ENCODE measurements at places on chromosomes 5 and 9.

GRCh38 chr9:137195525-137196220 lies 4.9 kb downstream of the TPRN start:
- DNase-seq = no peak

DNA sequence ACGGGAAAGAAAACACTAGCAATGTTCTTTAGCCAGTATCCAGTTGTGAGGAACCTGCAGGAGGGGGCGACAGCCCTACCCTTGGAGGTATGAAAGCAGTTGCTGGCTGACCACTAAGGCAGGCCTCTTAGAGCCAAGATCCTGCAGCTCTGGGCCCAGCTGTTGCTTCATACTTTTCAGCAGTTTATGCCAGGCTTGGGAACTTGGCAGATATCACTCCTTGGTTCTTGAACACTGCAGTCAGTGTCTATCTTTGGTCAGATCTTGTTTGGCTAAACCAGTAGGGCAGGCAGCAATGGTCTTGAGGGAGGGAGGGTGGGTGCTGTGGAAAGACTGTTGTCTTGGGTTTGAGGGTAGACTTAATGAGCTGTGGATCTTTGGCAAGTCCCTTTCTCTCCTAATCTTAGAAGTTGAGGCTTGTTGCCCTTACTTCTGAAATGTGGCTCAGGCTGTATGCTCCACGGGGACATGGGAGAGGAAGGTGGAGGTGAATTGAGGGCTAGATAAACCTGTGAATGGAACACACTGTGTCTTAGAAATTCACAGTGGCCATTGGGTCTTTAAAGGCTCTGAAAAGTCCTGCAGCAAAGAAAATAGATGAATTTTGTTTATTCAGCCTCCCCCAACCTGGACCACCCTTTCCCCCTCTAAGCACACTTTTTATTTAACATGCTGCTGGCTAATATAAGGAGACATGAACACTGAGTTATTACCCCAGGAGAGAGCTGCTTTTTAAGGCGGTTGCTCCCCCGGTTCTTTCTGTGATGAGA lies 37.5 kb downstream of the ZNF618 start:
- DNase-seq = no peak

GRCh38 chr5:31047007-31047406 lies 146.5 kb upstream of the CDH6 start:
- no peak for DNase-seq

- no peak for DNase-seq
Observed at GRCh38 chr5:158921441-158922262, 178.1 kb downstream of the EBF1 start.

DNA sequence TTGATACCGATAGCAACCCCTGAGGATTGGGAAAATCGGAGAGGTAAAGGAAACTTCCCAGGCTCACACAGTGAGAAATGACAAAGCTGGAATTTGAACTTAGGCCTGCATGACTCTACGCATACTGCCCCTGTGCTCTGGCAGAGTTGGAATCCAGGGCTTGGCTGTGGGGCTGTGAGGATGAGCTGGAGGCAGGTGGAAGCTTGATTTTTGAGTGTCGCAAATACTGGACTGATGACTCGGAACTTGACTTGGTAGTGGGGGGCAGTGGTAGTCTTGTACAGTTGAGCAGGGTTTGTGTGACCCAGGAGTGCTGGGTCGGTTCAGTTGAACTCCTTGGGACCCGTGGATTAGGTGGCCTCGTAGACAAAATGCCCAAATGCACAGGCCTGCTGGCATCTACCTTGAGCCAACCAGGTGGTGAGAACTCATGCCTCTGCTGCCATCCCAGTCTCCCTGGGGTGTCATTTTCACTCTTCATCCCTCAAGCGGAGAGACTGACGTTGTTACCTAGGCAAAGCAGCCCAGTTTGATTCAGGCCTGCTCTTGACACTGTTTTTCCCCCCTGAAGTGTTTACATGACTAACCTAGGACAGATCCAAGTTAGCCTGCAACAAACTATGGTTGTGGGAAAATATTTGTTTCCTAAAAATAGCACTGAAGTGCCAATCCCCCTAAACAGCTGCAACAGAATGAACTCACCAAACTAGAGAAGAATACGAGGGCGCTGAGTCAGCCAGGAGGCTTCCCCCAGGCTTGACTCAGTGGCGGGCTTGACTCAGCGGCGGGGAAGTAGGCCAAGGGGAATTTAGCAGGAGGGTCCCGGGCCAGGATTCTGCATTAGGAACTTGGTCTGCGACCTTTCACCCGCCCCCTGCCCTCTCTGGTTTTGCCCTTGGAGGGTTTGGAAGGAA lies 45.7 kb upstream of the ORM1 start:
- DNase-seq = no peak

DNA sequence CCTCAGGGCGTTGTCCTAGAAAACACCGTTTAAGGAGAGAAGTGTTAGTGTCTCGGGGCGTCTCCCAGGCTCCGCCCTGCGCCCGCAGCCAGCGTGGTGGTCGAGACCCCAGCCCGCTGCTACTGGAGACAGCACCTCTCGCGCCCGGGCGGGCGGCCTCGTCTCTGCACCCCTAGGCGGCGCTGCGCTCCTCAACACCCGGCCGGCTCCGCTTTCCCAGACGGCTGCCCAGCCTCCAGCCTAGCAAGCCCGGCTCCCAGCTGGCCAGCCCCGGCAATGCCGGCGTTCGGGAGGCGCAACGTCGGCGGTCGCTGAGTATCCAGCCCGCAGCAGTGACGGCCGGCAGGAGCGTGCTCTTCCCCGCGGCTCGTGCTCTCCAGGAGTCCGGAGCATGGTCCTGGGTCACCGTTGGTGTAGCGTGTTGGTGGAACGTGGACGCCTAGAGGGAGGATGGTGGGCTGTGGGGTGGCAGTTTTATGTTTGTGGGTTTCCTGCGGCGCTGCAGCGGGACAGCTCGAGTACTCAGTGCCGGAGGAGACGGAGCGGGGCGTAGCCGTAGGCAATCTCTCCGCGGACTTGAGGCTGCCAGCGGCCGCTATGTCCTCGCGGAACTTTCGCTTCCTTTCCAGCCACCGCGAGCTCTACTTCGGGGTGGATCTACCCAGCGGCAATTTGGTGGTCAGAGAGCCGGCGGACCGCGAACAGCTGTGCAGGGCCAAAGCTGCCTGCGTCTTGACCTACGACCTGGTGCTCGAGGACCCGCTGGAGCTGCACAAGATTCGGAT lies 536 bp downstream of the PCDHAC1 start:
- DNase-seq = peak; percentile 7
